ENCODE measurements at places on chromosomes 12 and 14.
A peak's percentile ranks its signal among the peaks of the same experiment; 100 is the strongest.

DNA sequence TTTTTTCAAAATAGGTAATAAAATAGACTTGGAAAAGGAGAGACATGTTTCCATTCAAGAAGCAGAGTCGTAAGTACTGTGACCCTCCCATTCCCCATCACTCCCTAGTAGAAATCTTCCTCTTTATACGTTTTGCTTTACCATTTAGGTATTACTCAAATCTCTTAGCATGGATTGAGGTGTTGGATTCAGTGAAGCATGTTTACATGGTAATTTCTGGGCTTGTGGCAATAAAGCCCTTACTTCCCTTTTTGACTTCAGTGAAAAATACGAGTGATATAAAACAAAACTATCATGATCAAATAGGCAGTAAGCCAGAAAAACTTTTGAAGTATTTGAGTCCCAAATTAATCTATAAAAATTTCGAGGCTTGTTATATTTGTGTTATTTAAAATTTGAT, 27.4 kb downstream of the RAB21 start:
- DNase-seq = no peak

- DNase-seq = peak; percentile 41
These were observed 17.5 kb downstream of the MARK3 start for GRCh38 chr14:103402695-103403094.

- DNase-seq = no peak
These were observed 295.0 kb downstream of the RMST start for GRCh38 chr12:97757481-97758193.

DNA sequence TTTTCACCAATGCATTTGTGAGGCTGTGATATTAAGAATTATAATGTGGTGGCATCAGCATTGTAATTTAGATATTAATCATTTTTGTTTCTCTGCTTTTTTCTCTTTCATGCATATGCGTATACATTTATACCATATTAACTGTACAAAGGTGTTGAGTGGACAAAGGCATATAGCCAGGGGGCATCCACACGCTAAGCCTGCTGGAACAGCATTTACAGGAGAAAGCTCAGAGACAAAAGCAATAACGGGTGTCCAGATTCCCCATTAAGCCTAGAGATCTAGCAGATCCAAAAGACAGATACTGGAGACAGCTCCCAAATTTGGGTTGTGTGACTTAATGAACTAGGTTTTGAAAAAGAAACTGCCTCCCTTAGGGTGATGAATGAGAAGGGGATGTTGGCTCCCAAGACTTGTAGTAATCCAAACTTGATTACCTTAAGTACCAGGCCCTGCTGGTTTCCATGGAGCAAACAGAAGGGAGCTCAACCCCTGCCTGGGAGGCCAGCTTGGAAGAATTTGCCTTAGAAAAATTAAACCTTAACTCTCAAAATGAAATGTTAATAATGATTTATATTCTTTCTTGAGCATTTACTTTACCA, 181.9 kb downstream of the SLC6A15 start:
- DNase-seq = no peak

DNA sequence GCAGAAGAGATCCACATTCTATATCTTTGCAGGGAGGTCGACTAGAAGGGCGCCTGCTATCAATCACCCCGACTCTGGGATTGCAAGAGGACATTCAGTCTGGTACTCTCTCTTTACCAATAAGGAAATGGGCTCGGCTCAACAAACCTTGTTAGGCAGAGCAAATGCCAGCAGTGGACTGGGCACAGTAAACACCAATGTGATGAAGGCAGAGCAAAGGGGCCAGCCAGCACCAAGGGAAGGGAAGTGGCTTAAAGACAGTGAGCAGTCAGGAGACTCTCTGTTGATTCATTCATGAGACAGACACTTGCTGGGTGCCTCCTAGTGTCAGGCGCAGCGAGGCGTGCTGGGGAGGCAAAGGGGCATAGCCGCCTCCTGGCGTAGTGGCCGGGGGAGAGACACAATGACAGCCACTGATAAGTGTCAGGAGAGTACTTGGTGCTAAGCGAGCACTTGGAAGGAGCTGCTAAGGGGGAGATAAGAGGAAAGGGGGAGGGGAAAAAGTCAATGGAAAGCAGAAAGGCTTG, 34.1 kb downstream of the TMCC3 start:
- peak; percentile 24 for DNase-seq

DNA sequence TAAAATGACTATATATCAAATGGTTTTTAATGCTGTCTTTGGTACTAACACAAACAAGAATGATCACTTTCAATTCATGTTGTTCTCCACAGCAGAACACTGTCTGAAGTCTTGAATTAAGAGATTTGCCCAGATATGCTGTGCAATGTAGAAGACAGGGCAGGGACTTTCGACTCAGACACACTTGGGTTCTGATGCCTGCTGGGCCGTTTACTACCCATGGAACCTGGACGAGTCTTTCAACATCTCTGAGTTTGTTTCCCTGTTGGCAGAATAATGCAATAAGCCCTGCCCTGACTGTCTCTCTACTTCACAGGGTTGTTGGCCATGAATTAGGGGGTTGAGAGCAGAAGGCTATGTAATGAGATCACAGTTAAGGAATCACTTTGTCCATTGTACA, 162.6 kb upstream of the TMPO start:
- no peak for DNase-seq

DNA sequence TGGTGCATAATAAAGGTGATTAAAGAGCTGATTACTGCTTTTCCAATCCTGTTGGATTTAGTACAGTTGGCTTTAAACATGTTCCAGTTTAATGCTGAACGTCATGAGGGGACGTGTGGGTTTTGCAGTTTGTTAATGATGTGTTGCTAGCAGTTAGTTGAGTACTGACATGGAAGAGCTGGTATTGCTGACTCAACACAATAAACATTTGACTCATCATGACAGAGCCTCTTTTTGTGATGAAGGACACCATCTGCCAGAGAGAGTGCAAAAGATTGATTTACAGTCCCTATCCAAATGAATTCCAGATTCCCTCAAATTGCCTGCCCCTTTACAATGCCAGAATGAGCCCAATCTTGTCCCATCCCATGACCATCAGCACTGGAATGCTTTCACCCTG, 346.2 kb upstream of the PRICKLE1 start:
- peak; percentile 78 for DNase-seq

DNA sequence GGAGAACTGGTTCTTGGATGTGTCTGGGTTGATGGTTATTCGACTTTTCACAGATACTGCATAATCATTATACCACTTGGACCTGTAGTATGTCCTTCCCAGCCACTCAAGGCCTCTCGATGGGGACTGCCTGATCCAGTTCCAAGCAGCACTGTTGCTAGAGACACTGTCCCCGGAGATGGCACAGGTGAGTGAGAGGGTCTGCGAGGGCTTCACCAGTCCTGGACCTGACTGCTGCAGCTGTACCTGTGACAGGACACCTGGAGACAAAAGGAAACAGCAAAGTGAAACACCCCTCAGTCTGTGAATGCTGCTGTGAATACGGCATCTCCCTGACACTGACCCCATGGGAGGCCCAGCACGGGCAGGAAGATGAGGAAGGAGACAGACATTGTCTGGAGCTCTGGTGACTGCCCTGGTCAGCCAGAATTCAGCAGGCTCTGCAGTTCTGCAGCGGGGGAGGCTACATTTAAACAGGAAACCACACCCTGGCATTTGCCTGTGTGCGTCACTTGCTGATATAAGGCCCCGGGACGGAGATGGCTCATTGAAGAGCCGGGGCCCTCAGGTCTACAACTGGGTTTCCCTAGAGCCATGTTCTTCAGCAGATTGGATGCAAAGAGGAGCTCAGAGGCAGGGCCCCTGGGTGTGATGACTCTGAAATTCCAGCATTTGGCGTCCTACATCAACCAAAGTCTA, 413.6 kb downstream of the TMEM121 start:
- no peak for DNase-seq

GRCh38 chr12:125351788-125352187, 286.6 kb downstream of the AACS start:
- no peak for DNase-seq

GRCh38 chr12:56425193-56425592, 24.0 kb downstream of the TIMELESS start:
- DNase-seq = no peak

GRCh38 chr14:68440820-68441219, 352.0 kb downstream of the ZFP36L1 start:
- peak; percentile 18 for DNase-seq

DNA sequence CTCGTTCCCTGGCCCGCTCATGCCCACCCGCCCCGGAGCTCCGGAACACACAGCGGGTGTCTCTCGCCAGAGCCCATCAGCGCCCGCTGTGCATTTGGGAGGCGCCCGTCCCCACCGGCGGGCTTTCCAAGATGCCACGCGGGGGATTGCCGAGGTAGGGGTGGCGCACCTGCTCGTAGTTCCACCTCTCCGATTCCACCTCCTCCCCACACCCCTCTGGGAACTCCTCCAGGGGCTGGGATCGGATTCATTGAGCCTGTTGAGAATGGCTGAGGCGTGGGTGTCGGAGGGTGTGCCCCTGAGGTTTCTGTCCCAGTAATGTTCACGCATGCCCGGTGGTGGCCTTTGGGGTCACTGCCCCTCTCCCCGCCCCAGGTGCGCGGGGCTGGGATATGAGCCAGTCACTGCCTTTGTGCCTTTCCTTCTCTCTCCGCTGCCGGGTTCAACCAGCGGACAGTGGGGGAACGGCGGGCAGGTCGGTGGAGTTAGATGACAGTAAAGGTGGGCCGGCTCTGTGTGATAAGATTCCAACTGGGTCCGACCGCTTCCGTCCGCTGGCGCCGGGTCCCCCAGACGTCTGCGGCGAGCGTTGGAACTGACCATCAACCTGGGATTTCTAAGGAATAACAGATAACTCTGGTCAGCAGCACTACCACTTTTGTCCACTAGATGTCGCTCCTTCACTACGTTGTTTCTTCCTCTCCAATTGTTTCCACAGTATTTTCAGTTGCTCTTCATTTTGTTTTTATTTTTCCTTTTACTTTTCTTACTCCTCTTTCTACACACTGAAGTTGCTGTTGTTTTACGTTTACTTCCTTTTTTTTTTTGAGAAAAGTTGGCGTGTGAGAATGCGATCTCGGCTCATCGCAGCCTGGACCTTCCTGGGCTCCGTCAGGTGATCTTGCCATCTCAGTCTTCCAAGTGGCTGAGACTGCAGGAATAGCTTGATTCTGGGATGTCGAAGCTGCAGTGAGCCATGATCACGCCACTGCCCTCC, 178.1 kb upstream of the ALG10B start:
- DNase-seq = peak; percentile 58

DNA sequence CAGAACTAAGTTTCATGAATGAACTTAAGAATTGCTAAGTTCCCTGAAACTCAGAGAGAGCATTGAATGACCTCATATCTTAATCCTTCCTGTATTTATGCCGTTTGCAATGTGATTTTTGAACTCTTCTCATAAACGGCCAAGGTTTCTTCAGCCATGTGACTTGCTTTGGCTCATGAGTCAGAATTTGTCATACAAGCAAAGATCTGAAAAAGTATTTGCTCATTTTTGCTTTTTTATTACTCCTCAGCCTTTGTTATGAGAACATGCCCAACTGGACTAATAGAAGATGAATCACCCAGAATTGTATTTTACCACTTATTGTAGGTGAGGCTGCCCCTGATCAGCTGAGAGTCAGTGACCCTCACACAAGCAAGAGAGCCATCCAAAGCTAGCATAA, 693.8 kb downstream of the BCL11B start:
- peak; percentile 6 for DNase-seq

GRCh38 chr12:71070416-71071128, 87.2 kb downstream of the TSPAN8 start:
- DNase-seq = no peak

GRCh38 chr12:126994599-126994998, 1272.4 kb upstream of the TMEM132C start:
- DNase-seq = no peak

DNA sequence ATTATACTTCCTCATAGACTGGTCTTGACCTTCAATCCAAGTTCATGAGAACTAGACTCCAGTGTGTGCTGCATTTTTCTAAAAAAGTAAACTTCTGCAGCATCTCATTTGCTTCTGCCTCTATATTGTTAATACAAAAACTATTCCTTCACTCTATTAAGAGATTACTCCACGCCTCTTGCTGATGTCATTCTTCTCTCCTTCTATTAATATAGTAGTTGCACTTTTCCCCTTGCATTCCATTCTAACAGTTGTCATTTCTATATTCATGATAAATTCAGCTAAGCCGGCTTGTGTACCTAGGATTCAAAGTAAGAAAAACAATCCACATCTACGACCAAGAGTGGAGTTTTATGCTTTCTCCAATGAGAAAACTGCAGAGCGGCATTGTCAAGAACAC, 480.4 kb upstream of the NOVA1 start:
- no peak for DNase-seq

GRCh38 chr12:93323625-93324329, 53.9 kb upstream of the NUDT4 start:
- peak; percentile 67 for DNase-seq

GRCh38 chr12:66055837-66056319, 74.7 kb downstream of the LLPH start:
- no peak for DNase-seq

DNA sequence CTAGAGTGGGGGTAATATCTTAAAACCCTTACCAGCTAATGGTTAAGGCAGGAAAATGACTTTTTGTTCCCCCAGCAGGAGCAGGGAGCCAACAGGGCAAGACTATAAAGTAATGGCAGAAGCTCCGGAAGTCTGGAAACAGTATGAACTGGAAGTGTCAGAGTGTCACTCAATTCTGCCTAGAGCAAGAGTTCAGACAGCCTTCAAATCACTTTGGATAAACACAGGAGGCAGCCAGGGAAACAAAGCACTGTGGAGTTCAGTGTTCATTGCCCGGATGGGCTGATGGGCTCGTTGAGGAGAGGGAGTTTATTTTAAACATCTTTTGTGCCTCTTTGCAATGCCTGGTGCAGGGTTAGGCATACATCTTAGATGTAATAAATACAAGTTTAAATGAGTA, 16.5 kb upstream of the DYRK2 start:
- no peak for DNase-seq

DNA sequence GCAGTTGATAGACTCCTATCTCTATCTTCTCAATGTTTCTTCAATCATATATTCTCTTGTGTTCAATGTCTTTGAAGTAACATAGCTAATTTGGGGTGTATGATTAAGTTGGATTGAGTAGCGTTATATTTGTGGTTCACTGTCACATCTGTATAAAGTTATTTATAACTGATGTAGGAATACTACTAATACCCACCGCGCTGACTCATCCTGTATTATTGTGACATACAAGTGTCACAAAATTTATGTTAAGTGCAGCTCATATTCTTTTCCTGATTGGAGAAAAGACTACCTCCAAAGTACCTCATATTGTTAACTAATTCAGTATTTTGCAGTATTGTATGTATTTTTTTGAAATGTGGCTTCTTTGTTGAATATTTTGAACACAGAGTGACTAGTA, 940.8 kb downstream of the SLC6A15 start:
- DNase-seq = no peak

- no peak for DNase-seq
These were observed 21.5 kb downstream of the SCARB1 start for GRCh38 chr12:124842073-124842749.
